Hippocampal formation (tissue), 2 donors: ENCODE measurements at places on chromosomes 11 and 22.
A peak's percentile ranks its signal among the peaks of the same experiment; 100 is the strongest.

DNA sequence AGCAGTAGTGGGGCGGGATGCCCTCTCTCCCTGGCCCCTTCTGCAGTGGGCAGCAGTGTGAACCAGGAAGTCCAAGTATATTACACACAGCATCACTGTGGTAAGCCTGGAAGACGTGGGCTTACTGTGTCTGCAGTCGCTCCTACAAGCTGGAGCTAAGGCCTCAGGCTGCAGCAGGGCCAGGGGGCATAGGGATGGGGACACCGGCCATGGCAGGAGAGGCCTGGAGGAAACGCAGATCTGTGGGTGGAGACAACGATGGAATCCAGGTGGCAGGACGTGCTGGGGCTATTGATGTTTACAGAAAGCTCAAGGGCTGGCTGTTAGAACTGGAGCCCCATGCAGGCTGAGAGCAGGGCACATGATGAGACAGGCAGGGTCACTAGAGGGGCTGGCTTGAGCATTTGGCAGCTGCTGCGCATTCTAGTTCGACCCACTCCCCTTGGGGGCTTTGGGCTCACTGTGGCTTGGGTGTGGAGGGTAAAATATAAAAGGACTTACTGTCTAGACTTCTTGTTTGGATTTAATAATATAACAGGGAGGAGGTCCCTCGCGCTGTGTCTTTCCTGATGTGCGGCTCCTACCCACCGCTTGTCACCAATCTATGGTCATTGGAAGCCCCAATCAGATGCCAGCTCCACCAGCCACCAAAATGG, 539.5 kb downstream of the TBC1D22A start:
- no peak for DNase-seq

GRCh38 chr11:113085446-113085845, 124.2 kb downstream of the NCAM1 start:
- no peak for DNase-seq

- no peak for DNase-seq
Measured at GRCh38 chr11:33147559-33147958, 13.7 kb downstream of the CSTF3 start.

- DNase-seq: no peak
Measured at GRCh38 chr11:121590772-121591404, 138.1 kb upstream of the SORL1-AS1 start.

DNA sequence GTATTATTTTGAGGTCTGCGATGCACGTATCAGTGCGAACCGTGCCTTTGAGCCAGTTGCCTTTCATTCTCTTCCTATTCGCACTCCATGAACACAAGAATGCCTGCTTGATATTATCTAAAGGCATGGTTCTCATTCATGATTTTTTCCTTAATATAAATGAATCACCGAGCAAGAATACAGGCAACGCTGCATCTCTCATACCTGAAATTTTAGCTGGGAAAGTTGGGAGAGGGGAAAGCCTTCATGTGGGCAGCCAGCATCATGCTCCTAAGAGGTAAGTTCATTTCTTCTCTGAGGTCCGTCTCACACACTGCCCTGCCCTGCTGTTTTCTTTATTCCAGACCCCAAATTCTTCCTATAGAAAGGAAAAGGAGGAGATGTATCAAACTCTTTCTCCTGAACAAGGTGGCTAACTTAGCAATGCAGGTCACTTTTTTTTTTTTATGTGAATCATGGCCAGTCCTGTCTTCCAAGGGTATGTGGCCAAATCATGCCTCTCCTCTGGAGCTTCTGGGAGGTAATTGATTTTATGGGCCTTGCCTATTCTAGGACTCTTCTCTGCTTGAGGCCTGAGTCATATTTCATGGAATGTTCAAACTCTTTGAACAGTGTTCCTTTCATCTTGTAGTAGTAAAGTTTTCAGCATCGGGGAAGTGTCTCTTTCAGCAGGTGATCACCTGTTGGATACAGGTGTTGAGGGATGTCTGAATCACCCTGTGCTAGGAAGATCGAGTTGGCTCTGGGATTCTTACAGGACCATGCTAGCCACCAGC, 3.2 kb downstream of the GLB1L2 start:
- DNase-seq: no peak

DNA sequence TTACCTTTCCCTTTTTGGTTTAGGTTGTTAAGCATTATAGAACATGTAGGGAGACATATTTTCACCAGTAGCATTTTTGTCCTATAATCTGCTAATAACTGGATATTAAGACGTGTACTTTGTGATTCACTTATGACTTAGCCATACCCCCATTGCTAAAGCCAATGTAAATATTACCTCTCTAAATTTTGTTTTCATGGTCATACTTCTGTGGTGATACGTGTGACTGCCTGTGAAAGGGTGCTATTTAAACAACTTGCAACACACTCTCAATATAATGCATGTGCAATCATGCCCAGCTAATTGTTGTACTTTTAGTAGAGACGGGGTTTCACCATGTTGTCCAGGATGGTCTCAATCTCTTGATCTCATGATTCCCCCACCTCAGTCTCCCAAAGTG, 36.2 kb upstream of the PAK1 start:
- no peak for DNase-seq

GRCh38 chr11:64688534-64688982, 34.4 kb downstream of the NRXN2 start:
- peak; percentile 97 for DNase-seq

GRCh38 chr11:100731471-100731870, 44.4 kb downstream of the ARHGAP42 start:
- no peak for DNase-seq

- DNase-seq: peak; percentile 67
Measured at GRCh38 chr22:38927033-38927781, 30.2 kb upstream of the APOBEC3A start.

DNA sequence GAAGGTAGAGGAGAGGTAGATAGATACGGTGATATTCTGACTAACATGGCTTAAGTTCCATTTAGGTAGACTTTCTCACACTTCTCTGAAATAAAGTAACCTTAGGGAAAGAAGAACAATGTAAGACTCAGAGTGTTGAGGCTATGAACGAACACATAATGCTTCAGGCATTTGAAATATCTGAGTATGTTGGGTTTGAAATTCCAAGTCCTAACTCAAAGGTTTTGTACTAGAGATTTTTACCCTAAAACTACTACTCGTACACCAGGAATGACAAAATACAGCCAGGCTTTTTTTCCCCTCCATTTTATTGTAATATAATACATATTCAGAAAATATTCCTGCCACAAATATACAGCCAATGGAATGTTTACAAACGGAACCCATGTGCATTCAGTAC, 592.6 kb downstream of the ETS1 start:
- DNase-seq: no peak

- no peak for DNase-seq
Measured at GRCh38 chr11:77886401-77886800, 65.5 kb downstream of the AAMDC start.

GRCh38 chr11:16933291-16933690, 80.9 kb downstream of the PLEKHA7 start:
- DNase-seq: no peak

DNA sequence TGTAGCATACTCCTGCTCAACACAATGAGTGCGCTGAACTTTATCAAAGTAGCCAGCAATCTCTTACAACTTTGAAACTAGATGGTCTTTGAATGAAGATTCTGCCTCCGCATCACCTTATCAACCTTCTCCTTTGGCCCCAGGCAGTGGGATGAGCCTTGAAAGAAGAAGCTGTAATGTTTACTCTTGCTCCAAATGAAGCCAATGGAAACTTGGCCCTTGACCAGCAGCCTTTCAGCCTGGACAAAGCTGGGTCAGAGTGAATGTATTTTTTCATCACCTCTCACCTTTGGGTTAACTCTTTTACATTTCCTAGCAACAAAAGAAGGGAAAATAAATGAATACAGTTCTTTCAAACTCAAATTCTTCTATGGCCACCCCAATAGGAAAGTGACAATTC, 359.1 kb downstream of the KCNA4 start:
- DNase-seq: no peak

GRCh38 chr11:119484741-119485605, 62.0 kb upstream of the THY1 start:
- no peak for DNase-seq

DNA sequence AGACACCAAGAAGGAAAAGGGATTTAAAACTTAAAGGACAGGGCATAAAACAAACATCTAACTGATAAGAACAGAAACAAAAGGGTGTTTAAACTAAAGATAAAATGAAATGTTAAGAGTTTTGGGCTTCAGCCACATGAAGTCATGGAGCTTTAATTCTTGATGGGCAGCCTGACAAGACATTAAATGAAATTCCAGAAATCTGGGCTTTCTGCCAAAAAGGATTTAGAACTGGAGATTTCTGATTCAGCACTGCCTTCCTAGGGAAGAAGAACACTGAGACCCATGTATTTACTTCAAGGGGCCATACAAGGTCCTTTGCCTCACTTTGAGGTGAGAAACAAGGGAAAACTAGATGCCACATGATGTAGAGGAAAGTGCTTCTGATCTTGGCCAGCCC, 355.9 kb upstream of the RAG2 start:
- DNase-seq: no peak

DNA sequence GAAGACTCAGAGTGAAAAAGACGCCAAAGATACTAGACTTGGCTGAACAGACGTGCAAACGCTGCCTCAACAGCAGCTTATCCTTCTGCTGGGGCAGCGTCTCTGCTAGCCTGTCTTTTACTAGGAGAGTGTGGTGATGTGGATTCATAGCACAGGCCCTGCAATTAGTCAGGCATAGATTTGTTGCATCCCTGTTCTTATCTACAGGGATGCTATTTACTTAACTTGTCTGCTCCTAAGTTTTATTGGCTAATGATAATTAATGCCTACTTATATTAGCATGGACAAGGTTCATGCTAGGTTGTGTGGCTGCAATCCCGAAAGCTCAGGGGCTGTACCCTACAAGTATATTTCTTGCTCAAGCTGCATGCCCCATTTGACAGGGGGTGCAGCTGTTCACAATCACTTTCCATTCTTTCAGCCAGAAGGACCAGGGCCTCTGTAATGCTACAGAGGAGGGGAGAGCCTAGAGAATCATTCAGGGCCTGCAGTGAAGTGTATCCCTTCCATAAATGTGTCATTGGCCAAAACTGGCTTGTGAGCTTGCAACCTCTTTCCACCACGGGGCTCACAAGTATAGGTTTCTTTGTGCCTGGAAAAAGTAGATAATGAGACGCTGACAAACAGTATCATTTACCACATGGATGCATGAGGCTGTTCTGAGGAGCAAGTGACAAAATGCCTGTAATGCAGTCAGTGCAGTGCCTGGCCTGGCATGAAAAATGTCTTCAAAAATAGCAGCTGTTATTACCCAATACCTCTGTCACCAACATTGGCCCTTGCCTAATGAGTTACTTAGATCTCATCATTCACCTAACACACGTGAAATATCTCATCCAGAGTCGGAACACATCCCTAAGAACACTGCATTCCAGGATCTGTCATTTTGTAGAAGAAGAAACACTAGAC, 685.8 kb upstream of the API5 start:
- DNase-seq: no peak

DNA sequence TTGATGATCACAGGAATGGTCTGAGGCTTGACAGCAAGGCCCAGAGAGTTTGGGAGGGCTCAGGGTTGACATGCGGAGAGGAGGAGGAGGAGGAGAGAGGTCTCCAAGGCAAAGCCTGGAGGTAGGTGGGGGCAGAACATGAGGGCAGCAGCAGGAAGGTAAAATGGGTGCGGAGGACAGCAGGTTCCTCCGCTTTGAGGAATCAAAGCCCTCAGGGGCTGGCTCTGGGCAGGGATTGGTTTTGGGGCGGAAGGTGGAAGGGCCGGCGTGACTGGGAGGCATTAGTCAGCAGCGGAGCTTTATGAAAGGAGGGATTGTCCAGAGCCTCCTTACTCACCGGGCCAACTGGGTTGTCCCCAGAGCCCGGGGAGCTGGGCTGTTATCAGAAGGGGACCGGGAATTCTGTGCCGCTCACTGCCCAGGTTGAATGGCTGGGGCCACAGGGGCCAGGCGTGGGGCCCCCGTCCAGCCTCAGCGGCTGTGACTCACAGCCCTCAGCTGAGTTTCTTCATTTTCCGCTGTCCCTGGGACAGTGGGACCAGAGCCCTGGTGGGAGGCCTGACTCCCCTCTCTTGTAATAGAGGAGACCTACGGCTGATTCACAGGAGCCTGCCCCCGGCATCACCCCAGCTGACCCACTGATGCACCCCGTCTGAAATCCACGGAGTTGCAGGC, 36.2 kb downstream of the LIF start:
- no peak for DNase-seq

GRCh38 chr11:77100166-77101042, 2.2 kb upstream of the OMP start:
- no peak for DNase-seq

- DNase-seq: no peak
Measured at GRCh38 chr11:10861799-10862198, 3.9 kb upstream of the ZBED5 start.

GRCh38 chr11:119108857-119109221, 1.7 kb downstream of the C2CD2L start:
- DNase-seq: no peak

DNA sequence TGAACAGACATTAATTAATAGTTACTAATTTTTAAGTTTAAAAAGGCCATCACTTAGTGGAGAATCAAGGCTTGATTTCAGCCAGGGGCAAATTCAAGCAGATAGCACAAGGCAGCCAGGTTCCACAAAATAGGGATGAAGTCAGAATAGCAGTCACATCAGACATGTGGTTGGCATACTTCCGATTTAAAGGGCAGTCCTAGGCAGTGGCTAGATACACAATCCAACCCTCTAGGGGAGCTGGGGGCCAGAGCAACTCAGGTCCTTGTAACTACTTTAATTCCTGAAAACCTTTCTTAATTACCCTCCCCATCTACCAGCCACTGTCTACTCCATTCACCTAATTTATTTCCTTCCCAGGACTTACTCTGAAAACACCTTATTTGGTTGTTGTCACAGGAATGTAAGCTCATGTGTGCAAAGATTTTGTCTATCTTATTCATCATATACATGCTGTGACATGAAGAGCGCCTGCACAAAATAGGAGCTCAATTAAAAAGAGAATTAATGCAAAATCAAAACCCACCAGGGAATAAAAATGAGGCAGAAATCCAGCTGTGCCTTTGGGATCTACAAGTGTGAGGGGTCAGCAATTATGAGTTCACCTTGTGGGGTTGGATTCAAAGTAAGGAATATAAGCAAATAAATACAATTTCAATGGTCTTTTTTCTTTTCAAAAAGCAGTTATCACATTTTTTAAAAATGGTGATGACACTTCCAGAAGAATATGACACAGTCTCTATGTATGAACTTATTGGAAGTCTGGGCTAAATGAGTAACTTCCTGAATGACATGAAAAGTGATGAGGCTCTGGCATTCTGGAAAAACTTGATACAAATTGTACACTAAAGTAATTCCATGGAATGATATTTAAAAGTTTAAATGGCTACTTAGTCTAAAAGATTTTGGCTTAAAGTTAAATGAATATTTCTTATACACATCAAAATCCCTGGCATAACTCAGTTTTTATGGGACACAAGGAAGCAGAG, 53.8 kb downstream of the COPB1 start:
- DNase-seq: no peak

GRCh38 chr22:45799291-45799690, 127.7 kb downstream of the ATXN10 start:
- no peak for DNase-seq

DNA sequence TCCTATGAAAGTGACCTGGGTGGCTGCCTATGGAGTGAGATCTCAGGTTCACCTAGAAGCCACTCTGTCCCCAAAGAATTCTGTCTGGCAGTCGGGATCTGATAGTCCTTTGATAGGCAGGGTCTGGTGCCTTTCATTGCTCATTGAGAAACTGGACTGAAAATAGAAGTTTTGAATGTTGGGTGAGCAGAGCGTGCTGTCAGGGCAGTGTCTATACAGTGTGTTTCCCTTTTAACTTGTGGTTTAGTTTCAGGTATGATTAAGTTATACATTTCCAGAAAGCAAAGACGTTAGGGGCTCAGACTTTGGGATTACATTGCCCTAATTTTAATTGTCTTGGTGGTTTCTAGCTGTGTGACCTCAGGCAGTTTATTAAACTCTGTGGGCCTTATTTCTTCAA, 111.3 kb upstream of the PAX6 start:
- no peak for DNase-seq
